ENCODE measurements at places on chromosomes 5 and 9. TPM values are rescaled to one million over a fixed set of nuclear protein-coding genes. Genes with fewer than 3 reads are reported as not detected.

- no peak for DNase-seq
Measured at GRCh38 chr9:27280249-27280648, 16.7 kb downstream of the EQTN start.

DNA sequence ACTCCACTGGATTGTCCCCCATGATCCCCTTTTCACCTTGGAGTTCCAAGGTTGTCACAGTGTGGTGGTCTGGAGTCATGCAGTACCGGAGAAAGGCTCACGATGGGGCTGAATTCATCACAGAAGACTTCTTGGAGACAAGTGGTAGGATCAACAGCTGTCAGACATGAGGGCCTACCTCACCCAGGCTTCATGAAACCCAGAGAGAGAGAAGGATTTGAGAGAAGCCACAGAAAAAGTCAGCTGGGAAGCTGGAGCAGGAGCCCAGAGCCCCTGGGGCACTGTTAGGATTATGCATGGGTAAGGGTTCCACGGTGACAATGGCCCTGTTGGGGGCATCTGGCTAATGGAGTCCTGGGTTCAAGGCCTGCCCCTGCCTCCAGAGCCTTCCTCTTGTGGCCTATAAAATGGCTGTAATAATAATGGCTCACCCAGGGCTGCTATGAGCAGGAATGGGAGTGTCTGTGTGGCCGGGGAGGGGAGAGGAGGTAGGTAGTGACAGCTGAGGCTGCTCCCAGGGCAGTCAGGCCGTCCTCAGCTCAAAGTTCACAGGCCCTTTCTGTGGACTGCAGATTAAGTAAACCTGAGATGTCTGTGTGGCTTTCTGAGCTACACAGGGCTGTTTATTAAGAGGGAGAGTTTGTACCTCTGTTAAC lies 910 bp downstream of the TRIM14 start:
- peak; percentile 36 for DNase-seq

GRCh38 chr5:142175039-142175438 lies 66.5 kb downstream of the NDFIP1 start:
- DNase-seq, result no peak

The FAT2 gene
- 0.37 TPM for total RNA-seq

- DNase-seq, result peak; percentile 45
Measured at GRCh38 chr9:120438836-120439546, 141.0 kb downstream of the CDK5RAP2 start.
